ENCODE measurements at places on chromosomes 1 and 21.

DNA sequence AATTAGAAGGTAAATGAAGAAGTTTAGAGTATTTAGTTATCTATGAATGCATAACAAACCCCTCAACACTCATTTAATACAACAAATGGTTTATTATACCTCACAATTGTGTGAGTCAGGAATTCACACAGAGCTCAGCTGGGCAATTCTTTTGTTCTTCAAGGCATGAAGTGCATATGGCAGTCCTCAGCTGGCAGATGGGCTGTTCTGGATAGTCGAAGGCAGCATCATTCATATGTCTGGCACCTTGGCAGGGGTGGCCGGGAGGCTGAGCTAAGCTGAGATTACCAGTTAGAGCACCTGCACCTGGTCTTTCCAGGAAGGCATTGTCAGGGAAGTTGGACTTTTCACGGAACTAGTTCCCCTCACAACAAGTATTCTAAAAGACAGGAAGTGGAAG, 286.2 kb upstream of the DUSP10 start:
- DNase-seq: no peak

- DNase-seq: peak; percentile 26
Measured at GRCh38 chr1:193406901-193407300, 220.5 kb upstream of the B3GALT2 start.

DNA sequence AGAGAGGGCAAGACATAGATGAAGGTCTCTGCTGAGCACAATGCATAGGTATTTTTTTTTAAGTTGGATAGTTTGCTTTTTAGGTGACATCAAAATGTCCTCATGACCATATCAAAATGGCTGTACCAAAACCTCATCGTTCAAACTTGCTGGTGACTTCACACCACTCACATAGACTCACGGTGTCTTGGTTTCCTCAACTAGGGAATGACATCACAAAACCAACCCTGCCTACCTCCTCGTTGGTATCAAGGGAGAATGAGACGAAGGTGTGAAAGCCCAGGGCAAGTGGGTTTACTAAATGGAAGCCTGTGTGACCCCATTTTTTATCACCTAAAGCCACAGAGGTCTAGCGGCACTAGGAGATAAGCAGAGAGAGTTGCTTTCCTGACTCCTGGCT, 1.6 kb downstream of the PIGR start:
- DNase-seq: no peak

DNA sequence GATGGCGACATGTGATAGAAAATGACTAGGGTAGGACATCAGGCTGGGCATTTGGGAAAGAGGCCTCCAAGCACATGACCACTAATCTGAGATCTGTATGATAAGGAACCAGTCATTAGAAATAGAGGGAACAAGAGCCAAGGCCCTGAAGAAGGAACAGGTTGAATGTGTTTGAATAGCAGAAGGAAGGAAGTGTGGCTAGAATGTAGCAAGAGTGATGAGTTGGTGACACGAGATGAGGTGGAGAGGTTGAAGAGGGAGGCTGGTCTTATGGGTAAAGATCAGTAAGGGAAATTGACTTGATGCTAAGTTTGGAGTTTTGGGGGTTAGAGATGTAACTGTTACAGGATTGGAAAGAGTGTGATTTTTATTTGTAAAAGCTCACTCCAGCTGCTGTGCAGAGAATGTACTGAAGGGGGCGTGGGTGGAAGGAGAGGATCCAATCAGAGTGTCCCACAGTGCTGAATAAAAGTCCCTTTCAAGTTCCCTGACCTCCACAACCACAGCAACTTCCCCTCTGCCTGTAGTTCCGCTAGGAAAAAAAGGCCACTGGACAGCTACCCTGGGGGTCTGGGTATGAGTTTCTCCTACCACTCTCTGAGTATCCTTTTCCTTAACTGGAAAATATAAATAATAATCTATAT, 295.0 kb downstream of the OMA1 start:
- no peak for DNase-seq

GRCh38 chr1:161068306-161069234, 1.1 kb downstream of the ARHGAP30 start:
- peak; percentile 88 for DNase-seq

- no peak for DNase-seq
Measured at GRCh38 chr1:173329726-173330125, 122.6 kb upstream of the TNFSF4 start.
